ENCODE measurements at places on chromosomes 2 and 18. TPM values are rescaled to one million over a fixed set of nuclear protein-coding genes. Genes with fewer than 3 reads are reported as not detected.

PDCD1 gene
- total RNA-seq = not detected

XDH gene
- not detected for total RNA-seq

RANBP2 gene
- 58.5 TPM for total RNA-seq

SPATA3 gene
- total RNA-seq = not detected

PJVK gene
- total RNA-seq = 1.6 TPM

AGPS gene
- total RNA-seq = 29.7 TPM

C2orf72 gene
- total RNA-seq = 1.0 TPM

XIRP2 gene
- total RNA-seq = 38.6 TPM

ITSN2 gene
- total RNA-seq = 17.2 TPM
